ENCODE measurements at places on chromosomes 6 and 20.

- DNase-seq: no peak
Observed at GRCh38 chr20:57667924-57668782, 41.7 kb downstream of the PMEPA1 start.

GRCh38 chr6:3163248-3163594 is 5.9 kb upstream of the TUBB2A start:
- no peak for DNase-seq

DNA sequence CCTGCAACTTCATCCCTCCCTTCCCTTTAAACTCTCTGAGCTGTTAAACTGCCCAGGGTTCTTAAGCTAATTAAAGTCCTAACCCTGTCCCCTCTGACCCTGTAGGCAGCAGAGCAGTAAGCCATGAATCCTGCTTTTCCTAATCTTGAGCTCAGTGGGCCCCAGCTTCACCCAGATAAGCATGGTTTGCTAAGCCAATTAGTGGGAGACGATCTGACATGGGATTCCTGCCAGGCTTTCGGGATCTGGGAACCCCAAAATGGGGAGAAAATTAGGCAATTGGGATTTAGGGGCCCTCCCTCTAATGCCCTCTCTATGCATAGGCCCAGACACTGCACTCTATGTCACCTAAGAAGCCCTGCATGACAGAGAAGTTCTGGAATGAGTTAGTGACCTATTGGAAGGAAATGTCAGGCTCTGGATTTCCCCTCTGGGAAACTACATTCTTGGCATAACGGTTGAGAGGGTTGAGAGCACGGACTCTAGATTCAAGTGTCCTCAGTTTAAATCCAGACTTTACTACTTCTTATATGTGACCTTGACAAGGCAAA is 4.6 kb downstream of the XKR7 start:
- no peak for DNase-seq

GRCh38 chr20:43564993-43565757 is 6.3 kb downstream of the SGK2 start:
- DNase-seq: no peak

- no peak for DNase-seq
Observed at GRCh38 chr6:166331503-166332415, 10.6 kb downstream of the SFT2D1 start.

DNA sequence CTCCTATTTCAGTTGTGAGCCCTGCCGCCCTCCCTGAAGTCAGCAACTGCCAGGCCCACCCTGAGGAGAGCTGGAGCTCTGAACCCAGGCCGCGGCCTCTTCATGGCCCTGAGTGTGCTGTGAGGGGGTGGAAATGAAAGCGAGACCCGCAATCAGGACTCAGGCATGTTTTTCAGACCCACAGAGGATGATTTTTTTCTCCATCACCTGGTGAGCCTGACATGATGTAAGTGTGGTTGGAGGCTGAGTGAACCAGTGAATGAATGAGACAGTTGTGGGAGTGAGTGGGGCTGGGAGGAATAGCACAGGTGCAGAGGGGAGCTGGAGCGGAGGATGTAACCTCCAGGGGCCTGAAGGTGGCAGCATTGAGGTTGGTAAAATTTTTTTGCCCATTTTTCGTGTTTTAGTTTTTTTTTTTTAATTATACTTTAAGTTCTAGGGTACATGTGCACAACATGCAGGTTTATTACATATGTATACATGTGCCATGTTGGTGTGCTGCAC is 18.3 kb downstream of the RAET1L start:
- peak; percentile 69 for DNase-seq

DNA sequence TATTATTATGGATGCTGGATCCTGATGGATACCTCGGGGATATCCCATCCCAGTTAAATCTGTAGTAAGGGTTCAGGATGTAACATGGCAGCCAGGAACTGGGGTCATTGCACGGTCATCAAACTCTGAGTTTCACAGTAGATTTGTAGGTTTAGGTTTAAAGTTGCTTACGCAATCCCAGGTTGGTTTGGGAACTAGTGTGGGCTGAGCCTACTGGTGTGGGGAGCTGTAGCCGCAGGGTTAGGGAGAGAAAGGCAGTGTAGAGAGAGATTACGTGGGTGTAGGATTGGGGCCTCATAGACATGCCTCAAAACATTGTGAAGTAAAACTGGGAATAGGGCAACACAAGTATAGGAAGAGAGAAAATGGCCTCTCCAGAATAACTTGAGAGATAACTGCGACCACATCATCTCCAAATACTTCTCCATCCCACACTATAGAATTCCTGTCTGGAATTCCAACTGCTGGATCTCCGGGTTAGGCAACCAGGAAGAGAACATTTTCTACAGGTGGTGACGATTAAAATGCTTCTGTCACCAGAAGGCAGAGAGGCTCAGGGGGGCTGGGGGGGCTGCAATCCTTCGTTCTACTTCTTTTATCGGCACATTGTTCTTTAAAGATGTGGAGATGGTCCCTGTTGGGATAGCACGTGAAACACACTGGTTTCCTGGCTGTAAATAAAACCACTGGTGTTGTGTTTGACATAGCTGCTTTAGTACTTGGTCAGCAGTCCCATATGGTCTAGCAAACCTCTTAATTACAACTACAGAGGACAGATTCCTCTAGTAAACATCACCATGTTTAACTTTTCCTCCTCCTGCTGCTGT is 44.9 kb upstream of the TMEM170B start:
- no peak for DNase-seq

GRCh38 chr6:100382767-100383195 is 81.9 kb downstream of the SIM1 start:
- DNase-seq: no peak

GRCh38 chr6:95819939-95820338 is 195.8 kb upstream of the FUT9 start:
- DNase-seq: no peak

DNA sequence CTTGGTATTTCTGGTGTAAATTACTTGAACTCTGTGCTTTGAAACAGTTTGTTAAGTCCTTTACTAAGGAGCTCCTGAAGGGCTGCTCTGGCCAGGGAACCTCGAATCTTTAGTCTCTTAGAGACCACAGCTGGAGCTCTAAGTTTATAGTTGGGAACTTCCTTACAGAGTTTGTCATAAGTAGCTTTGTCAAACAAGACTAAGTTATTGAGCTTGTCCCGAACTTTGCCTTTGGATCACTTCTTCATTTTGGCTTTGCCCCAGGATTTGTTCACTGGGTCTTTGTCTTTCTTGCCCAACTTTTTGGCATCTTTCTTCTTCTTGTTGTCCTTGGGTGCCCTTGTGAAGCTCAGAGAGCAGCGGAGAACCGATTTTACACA is 64.8 kb downstream of the FAM50B start:
- no peak for DNase-seq

DNA sequence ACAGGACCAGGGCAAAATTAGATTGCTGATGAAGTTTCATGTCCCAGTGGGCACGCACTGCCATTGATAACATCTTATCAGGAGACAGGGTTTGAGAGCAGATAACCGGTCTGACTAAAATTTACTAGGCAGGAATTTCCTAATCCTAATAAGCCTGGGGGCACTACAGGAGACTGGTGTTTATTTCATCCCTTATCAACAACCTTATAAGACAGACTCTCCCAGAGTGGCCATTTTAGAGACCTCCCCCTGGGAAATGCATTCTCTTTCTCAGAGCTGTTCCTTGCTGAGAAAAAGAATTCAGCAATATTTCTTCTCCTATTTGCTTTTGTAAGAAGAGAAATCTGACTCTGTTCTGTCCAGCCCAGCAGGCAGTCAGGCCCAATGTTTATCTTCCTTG is 423.4 kb upstream of the IMPG1 start:
- no peak for DNase-seq

DNA sequence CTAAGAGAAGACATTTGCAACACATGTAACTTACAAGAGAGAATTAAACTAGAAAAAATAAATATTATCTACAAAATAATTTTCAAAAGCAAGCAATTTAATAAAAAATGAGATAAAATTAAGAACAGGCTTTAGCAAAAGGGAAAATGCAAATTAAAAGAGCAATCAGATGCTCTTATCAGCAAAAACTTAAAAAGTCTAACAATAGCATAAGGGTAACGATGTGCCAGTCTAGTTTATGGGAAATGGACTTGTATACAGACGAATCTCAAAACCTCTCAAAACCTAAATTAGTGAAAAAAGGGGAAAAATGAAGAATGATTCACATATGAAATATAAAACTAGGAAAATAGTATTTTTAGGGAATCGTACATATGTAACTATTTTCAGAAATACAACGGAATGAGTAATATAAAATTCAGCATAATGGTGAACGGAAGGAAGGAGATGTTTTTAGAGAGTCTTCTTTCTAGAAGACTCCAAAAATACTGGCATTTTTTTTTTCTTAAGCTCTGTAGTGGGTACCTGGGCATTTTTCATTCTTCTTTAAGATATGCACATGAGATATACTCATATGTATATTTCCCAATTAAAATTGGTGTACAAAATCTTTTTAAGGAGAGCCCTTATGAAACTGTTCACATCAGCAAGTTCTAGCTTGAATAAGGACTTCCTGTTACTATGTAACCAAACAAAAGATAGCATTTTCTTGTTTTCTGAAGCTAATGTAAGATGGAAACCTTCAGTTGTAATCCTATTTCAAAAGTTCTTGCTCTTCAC is 927 bp upstream of the MANEA start:
- no peak for DNase-seq

DNA sequence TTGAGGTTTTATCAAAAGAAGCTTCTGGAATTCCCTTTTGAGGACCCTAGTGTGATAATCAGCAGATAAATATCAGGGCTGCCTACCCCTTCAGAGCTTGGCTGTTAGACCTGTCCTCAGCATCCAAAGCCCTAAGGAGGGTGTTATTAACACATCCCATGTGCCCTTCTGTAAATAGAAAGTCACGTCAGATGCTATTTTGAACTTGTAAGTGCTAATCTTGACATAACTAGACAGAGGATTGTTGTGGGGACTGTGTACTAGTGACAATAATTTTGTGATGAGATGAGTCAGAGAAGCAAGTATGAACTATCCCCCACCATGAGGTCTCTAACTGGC is 4.9 kb upstream of the LAMA4 start:
- no peak for DNase-seq

DNA sequence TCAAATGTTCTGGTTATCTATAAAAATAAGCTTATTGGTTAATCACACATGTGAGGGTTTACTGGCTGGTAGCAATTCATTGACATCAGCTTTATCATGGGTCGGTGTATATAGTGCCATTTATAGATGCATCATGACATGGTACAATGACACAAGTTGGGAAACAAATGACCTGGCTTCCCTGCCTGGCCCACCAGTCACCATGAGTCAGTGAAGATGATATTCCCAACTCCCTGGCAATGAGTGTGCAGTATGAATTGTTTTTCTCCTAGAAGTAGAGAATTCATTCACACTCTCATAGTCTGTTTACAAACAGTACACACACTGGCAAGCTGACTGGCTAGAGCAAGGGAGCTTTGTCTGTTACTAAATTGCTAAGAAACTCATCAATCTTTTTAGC is 37.2 kb upstream of the CALHM6 start:
- DNase-seq: no peak

DNA sequence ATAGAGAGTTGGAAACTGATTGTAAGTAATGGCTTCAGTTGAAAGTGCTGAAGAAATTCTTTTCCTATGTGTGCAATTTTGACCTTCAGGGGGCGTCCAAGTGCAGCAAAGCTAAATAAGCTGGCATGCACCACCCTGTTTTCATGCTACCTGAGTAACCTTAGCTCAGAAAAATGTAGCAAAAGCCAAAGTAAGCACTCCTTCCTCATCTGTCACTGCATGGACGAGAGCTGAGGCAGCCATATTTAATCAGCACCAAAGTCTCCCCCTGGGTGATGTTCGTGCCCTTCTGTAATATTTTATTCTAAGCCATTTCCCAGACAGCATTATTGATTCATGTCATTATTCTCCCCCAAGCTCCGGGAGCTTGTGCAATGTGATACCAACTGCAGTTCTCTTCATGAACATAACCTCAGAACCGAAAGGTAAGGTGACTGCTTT is 123.1 kb downstream of the RPS12 start:
- DNase-seq: no peak

DNA sequence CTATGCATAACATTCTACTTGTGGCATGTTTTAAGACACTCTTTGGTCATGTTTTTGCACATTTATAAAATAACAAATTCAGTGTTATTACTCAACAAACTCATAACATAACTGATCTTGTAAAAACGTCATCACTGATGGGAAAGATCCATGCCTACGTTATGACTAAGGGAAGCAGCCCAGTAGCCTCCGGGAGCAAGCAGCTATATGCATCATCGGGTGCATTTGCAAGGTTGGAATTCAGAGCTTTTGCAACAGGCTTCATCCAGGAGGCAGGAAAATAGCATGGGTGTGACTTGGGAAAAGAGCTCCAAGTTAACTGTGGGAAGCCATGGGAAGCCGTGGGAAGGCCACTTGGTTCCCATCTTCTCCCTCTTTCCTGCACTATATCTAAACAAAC is 271.6 kb upstream of the SGK1 start:
- DNase-seq: no peak

DNA sequence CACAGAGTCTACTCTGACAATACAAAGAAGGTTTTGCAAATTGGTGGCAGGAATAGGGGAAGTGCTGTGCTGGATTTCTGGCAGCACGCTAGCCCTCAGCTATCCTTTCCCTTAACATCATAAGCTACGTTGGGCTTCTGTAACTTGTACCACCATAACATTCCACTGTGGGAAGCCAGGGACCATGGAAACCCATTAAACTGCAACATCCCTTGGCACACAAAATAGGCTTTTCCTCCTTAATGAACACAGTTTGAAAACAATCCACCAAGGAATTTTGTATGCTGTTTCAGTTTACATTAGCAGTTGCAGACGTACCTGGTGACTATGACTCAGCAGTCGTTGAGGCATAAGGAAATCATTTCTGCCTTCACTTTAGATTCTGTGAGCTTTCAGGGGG is 203.9 kb upstream of the RAB32 start:
- no peak for DNase-seq

GRCh38 chr20:61808447-61808846 is 257.2 kb downstream of the TAF4 start:
- no peak for DNase-seq

DNA sequence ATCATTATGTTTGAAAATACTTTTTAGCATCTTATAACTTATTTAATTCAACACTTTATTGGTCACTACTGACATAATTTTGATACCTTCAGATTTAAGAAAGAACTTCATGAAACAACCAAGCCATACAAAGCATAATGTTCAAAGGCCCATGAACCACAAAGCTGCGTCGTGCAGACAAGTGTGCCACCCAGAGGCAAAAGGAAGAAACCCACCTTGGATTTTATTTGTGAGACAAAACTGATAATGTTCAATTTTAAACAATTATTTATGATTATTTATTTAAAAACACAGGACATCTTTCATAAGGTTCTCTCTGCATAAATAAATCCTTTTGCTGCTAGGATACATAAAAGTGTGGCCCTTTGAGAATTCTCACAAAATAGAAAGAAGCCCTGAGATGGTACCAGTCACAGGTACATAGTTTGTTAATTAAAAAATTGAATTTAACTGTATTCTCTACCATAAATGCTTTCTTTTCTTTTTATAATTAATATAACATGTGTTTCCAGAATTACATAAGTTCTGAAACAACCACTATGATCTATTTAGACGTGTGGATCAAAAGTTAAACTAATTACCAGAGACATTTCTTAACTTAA is 143.7 kb downstream of the RALGAPA2 start:
- no peak for DNase-seq
